ENCODE measurements at places on chromosomes 2 and 18.
A peak's percentile ranks its signal among the peaks of the same experiment; 100 is the strongest.

DNA sequence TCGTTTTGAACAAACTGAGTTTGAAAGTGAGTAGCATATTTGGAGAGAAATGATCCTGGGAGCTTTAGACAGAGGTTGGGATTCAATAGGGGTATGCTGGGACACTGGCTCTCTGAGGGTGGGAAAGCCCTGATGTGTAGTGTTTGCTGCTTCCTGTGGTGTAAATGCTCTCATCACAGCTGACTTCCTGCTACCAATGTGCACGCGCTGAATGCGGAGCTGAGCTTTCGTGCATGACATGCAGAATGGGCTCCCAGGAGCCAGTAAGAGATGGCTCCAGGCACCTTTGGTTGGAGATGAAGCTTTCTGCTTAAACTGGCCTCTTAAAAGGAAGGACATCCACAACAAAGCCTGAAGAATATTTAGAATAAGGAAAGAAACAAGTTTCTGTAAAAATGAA, 224.1 kb upstream of the CCDC150 start:
- no peak for DNase-seq

DNA sequence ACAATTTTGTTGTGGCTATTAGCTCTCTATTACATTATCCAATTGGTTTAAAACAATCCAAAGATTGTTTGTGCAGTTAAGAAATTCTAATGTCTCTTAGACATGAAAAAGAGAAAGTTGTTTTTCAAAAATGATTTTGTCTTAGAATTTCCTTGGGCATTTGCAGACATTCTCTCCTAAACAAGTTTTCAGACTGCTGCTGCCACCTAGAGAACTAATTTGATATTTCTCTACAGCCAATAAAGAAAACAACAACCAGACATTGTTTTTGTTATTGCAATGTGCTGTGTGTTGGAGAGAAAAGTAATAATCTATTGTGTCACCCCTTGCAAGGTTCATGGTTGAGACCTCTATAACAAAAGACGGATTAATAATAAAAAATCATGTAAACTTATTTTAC, 119.0 kb upstream of the SYT4 start:
- peak; percentile 49 for DNase-seq

DNA sequence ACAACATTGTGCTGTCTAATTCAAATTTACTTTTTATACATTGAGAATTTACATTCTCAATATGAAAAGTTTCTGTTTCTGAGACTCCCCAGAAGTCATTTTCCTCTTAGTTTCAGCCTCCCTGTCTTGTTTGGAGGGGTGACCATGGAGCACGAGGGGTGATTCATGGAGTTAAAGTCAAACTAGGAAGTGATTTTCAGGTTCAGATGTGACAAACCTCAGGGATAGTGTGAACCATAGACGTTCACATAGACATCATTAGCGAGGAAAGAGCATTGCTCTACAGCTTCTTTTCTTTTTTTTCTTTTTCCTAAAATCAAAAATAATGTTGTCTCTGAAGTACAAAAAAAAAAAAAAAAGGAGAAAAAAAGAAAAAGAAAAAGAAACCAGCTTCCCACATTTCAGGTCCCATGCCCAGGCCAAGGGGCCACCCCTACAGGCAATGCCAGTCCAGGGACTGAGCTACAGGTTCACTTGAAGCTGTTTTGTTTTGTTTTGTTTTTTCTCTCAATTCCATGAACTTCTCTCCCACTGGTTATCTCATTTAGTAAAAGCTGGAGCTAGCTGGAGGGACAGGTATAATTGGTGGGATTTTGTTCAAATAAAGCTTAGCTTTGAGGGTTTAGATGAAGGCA, 18.1 kb upstream of the LCLAT1 start:
- no peak for DNase-seq

GRCh38 chr2:100196786-100197494, 54.5 kb upstream of the AFF3 start:
- DNase-seq: peak; percentile 80

All from umbilical cord (tissue), 2 donors.